ENCODE measurements at places on chromosomes 13 and 19.

DNA sequence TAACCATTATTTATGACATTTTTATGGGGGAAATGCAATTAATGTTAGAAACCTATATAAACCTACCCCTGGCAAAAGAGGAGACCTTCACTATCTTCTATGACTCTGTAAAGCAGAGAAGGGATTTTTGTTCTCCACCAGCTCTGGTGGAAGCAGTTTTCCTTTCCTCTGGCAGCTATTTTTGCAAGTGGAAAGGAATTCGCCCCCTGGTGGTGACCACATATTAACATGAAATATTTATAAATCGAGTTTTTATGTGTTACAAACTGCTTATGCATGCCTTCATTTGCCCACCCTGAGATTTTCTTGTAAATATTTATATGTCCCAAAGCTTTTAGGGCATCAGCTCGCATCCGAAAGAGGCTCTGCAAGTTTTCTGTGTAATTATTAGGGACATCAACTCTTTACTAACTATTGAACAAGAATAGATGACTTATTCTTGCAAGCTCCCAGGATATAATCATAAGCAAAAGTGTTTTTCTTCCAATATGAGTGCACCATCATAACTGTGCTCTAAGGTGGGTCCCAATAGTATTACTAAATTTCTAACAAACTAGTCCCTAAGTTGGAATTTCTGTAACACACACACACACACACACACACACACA lies 62.4 kb downstream of the SERTM1 start:
- peak; percentile 83 for DNase-seq

DNA sequence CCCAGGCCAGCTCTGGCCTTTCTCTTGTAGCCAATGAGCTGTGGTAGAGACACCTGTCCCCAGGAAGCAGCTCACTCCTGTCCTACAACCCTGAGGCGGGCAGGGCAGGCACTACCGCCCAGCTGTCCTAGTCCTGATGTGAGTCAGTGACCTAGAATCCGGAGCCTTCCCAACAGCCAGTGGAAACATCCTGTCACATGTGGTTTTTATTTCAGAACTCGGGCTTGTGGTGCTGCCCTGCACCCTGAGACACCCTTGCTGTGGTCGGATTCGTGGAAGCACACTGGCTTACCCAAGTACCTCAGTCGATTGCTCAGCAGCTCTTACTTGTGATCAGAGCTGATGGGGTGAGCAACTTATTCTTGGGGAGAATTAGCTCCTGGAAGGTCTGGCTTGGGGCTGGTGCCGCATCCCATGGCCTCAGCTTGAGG lies 83.6 kb upstream of the ARHGEF7 start:
- DNase-seq, result no peak

GRCh38 chr13:74870865-74871264 lies 611.1 kb downstream of the TBC1D4 start:
- DNase-seq, result peak; percentile 39

- no peak for DNase-seq
These were observed at the start of gene PTPRH for GRCh38 chr19:55208880-55209692. TSS of gene PTPRH (minus strand) at chr19:55209501. CDS start at chr19:55209433, 68 bp downstream.

- DNase-seq, result no peak
These were observed 4.1 kb downstream of the ARHGEF1 start for GRCh38 chr19:41886761-41887710.

GRCh38 chr13:78430166-78430791 lies 173.1 kb downstream of the POU4F1 start:
- no peak for DNase-seq

GRCh38 chr19:46744005-46744691 lies 1.7 kb upstream of the FKRP start:
- DNase-seq, result no peak

DNA sequence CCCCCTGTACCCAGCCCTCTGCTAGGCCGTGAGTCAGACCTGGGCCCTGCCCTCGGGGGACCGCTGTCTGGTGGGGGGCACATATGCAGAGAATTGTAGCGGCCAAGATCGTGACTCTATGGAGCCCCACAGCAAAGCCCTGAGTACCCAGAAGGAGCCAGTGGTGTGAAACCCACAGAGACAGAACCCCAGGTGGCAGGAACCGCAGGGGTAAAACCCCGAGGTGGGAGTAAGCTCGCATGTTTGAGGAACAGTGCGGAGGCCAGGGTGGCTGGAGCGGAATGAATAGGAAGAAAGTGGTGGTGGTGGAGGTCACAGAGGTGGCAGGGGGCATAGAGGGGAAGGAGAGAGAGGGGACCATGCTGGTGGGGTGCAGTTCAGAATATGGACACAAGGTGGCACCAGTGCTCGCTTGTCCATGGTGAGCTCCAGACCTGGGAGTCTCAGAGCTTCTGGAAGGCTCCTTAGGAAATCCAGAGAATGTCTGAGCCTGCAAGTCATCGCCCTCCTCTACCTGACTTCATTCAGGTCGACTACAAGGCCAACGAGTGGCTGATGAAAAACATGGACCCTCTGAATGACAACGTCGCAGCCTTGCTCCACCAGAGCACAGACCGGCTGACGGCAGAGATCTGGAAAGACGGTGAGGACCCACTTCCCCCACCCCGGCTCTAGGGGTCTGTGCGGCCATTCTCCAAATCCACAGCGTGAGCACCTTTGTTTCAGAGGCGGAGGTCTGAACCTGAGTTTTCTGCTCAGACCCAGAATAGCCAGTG lies 48.9 kb downstream of the MYH14 start:
- DNase-seq, result peak; percentile 32

- no peak for DNase-seq
These were observed 7.6 kb downstream of the KATNAL1 start for GRCh38 chr13:30299786-30300185.

DNA sequence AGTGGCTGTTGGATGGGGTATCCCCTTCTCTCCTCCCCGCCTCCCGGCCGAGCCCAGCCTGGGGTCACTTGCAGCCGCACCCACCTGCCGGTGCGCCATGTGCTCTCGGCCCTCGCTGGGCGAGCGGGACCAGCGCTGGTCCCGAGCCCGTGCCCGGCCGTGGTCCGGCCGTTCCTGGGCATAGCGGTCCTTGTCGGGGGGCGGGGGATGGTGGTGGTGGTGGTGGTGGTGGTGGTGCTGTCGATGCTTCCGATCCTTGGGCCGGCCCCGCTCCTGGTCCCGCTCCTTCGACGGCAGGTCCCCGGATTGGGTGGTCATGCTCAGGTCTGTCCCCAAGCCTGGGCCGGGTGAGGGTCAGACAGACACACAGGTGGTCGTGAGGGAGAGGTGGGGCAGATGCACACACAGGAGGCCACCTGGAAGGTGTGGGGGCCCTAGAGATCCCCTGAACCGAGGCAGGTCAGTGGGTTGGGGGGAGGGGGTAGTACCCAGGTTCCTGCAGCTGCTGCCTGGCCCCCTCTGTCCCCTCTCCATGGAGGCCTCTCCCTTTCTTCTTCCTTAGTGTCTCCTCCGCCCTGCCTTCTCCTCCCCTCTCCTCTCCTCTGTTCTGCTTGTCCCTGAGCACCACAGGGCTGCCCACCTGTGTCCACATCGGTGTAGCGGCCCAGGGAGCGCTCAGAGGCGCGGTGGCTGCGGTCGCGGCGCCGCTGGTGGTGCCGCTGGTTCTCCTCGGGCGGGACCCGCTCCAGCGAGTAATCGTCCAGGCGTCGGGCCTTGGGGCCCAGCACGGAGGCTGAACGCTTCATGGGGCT lies 58.7 kb downstream of the IER2 start:
- DNase-seq, result no peak

DNA sequence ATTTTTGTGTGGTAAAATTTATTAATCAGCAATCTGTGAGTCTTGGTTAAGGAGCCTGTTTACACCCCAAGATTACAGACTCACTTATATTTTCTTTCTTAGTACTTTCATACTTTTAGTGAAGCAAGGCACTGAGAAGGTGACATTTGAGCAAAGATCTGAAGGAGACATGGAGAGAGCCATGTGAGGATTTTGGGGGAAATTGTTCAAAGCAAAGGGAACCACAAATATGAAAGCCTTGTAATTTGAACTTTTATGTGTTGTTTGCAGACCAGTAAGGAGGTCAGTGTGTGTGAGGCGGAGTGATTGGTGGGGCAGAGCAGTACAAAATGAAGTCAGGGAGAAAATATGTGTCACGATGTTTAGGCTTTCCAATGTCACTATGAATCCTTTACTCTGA lies 140.7 kb upstream of the KLF12 start:
- no peak for DNase-seq

Measured in fibroblast of pulmonary artery (primary cell).